ENCODE measurements at places on chromosomes 2 and 18. TPM values are rescaled to one million over a fixed set of nuclear protein-coding genes. Genes with fewer than 3 reads are reported as not detected.

GRCh38 chr2:42755191-42755880, 8.6 kb downstream of the OXER1 start:
- no peak for DNase-seq

- DNase-seq: no peak
Observed at GRCh38 chr18:37639846-37640245, 74.2 kb upstream of the CELF4 start.

DNA sequence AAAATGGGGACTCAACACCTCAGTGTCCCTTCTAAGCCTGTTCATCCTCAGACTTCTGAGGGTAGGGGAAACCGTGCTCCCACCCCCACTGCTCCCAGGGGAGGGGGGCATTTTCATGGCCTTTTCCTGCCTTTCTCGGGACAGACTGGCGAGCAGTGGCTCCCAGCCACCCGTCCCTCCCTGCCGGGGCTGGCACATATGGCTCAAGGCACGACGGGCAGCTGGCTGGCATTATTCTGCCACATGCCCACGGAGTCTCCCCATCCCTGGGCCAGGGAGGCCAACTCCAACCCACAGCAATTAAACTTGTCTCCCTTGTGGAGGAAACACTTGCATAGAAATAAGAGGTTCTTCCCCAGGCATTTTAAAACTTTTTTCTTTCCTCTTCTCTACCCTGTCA, 148.5 kb upstream of the CBLN2 start:
- no peak for DNase-seq

- no peak for DNase-seq
Observed at GRCh38 chr2:176126929-176127773, 2.4 kb upstream of the HOXD8 start.

DNA sequence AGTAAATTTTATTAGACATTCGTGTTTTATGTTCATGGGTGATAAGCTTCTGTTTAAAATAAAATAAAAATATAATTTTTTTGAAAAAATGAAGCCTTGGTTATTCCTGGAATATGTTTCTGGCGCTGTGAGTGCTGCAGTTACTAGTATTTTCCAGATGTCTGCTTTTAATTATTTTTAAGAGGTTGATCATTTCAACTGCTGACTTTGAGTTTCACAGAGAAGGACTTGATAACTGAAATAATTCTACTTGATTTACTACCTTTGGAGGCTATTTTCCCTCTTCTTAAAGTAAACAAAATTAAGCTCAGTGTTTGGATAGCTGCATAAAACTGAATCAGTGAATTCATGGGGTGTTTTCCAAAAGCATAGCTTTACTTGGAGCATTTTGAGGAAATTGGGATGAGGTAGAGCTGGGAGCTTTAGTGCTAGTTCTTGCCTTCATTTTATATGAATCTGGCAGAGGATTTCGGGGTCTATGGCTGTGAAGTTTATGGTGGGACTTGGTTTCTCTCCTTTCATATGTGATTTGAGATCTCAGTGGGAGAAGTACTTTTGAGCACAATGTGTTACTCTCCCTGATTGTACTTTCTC, 666.5 kb downstream of the DCDC2C start:
- peak; percentile 70 for DNase-seq

DNA sequence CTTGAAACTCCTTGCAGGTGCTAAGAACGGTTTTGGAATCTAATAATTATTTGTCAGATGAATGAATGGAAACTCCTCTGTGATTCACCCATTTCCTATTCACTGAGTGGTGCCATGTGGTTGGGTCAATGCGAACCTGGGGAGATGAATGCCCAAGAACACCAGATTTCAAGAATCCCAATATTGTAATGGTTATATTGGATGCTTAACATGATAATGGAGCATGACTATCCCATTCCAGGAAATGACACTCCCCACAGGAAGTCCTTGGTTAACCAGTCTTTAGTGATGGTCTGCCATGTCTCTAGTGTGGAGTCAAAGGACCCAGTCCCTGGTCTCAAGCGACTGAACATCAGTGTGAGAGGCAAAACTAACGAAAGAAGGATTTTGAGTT, 67.9 kb upstream of the ST3GAL5 start:
- no peak for DNase-seq

DNA sequence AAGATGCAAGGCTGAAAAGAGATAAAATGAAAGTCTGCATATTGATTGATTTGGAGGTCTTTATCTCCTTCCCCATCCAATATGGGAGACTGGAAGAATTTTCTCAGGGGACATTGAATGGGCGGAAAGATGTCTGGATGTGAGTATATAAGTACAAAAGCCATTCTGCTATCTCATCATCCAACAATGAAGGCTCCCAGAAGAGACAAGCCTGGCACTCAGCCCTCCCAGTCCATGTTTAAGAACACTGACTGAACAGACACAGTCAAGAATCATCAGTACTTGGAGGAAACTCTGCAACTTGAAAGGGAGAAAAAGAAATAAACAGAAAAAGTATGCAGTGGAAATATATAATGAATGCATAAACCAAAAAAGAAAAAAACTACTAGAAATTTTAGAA, 80.9 kb downstream of the PTRHD1 start:
- DNase-seq: peak; percentile 36

DNA sequence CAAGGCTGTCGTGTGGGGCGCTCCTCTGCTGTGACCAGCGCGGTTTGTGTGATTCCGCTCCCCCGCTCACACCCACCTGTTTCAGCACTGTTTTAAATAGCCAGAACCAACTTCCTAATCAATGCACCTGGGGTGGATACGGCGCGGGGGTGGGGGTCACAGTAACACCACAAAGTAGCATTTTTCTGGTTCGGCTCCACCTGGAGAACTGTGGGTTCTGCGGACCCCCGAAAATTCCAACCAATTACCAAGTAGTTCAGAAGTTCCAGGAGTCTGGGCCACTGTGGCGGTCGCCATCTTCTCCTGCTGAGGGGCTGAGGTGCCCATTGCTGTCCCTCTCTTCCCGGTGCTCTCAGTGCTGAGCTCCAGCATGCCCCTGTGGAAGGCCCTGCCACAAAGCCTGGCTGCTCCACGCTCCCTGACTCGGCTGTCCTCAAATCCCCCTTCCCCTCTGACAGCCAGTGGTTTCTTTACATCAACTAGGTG, 79.4 kb downstream of the GFPT1 start:
- DNase-seq: no peak

GRCh38 chr2:175187378-175187777, 5.9 kb upstream of the ATP5MC3 start:
- no peak for DNase-seq

DNA sequence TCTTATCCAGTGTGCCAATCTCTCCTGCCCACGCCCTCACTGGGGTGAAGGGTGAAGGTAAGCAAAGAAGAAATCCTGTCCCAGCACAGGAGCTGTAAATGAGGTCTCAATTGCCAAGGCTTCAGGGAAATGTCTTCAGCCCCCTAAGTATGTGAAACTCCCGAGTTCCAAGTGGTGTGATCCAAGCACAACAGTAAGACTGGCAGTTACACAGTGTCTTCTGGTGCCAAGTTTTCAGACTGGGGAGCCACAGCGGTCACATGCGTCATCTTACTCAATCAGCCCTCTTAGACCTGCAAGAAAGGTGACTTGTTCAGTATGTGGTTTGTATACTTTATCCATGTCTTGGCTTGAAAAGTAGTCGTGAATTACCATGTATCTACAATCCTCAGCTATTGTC, 55.0 kb upstream of the SPRED2 start:
- DNase-seq: no peak

- no peak for DNase-seq
Observed at GRCh38 chr2:239370876-239371725, 29.7 kb downstream of the HDAC4 start.

- no peak for DNase-seq
Observed at GRCh38 chr2:1758171-1758570, 13.9 kb upstream of the PXDN start.

- DNase-seq: no peak
Observed at GRCh38 chr2:241922411-241922810, 52.9 kb downstream of the RTP5 start.

DNA sequence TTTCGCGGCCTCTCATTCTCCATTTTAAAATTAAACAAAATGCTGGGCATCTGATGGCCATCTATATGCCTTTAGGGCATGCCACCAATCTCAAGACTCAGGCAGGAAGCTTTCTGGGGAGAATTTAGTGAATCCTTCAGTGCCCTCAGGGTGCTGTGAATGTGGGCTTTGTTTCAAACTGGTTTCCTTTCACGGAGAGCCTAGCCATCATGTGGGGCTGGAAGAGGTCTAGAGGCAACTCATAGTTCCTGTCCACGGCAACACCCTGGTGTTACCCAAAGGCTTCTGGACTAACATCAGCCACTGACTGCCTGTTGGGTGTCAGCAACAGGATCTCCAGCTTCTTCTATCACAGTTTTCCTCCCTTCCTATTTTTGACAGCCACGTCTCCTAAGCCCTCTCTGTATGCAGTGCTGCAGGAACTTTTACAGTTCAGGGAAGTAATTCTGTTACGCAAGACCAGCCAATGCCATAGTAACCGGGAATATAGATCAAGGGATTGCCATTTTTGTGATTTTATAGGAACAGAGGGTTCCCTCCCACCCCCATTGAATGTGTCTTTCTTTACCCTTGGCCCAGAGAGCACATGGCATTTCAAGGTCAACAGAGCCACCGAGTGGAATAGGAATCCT, 7.9 kb upstream of the WDR33 start:
- DNase-seq: no peak

- no peak for DNase-seq
Observed at GRCh38 chr2:233416706-233417105, 62.4 kb downstream of the DGKD start.

Gene IL36RN
- not detected for polyA plus RNA-seq

Gene DSG3
- not detected for polyA plus RNA-seq

Gene CDH19
- 1.3 TPM for polyA plus RNA-seq

Gene TMEM163
- 0.86 TPM for polyA plus RNA-seq

Gene PROC
- polyA plus RNA-seq: 0.46 TPM

Gene TGFA
- polyA plus RNA-seq: 0.85 TPM

Gene COX7A2L
- polyA plus RNA-seq: 164 TPM

Gene IL1R1
- polyA plus RNA-seq: 8.4 TPM

Gene PPP1R1C
- 0.34 TPM for polyA plus RNA-seq
